ENCODE measurements at places on chromosomes 11 and 22.

DNA sequence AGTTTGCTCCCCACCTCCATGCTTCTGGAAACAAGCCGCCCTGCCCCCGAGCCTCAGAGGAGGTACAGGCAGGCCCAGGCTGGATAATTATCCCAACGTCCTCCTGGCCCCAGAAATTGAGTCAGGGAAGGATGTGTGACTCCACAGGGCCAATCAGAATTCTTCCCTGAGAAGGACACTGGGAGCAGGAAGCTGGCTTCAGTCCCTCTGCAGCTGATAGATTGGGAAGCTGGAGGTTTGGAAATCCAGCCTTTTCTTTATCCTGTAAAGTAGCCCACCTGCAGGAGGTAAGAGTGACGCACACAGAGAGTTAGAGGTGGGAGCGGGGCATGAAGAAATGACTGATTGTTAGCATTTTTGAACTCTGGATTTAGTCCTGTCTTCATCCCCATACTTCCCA is 97.5 kb upstream of the CD82 start:
- H3K36me3 ChIP-seq, result no peaks in the 10 kb centered on the region
- no peak overlapping the region for H3K4me3 ChIP-seq
- no peaks in the 10 kb centered on the region for H3K4me1 ChIP-seq
- no peak overlapping the region for H3K27ac ChIP-seq
- DNase-seq, result no peak

DNA sequence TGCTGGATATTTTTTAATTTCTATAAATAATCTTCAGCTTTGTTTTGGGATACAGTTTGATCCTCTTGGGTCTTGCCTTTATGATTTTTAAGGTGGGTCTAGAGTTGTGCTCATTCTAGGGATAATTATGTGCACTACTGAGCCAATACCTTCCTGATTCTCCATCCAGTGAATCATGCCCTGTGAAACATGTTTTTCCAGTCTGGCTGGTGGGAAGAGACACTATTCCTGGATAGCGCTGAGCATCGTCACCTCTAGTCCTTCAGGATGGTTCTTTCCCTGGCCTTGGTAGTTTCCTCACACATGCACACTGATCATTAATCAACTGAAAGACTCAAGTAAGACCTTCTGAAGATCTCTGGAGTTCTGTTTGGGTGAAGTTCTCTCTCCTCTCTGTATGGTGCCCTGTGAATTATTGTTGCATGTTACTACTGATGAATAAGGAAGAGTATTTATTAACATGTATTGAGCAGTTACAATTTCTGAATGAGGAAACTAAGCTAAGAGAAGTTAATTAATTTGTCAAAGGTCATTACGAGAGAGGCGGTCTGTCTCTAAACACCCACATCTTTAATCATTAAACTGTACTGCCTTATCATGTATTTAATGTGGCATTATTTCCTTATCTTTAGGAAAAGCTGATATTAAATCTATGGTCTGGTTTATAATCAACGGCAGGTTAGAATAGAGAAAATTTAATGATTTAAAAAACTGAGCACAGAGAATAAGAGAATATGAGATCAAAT is 39.1 kb upstream of the LIPT2 start:
- H3K4me1 ChIP-seq, result peaks cover 29% of the 10 kb centered on the region
- no peaks in the 10 kb centered on the region for H3K27me3 ChIP-seq
- peak overlapping the region; percentile 9 for H3K27ac ChIP-seq
- H3K36me3 ChIP-seq, result no peaks in the 10 kb centered on the region
- H3K4me3 ChIP-seq, result no peak overlapping the region

DNA sequence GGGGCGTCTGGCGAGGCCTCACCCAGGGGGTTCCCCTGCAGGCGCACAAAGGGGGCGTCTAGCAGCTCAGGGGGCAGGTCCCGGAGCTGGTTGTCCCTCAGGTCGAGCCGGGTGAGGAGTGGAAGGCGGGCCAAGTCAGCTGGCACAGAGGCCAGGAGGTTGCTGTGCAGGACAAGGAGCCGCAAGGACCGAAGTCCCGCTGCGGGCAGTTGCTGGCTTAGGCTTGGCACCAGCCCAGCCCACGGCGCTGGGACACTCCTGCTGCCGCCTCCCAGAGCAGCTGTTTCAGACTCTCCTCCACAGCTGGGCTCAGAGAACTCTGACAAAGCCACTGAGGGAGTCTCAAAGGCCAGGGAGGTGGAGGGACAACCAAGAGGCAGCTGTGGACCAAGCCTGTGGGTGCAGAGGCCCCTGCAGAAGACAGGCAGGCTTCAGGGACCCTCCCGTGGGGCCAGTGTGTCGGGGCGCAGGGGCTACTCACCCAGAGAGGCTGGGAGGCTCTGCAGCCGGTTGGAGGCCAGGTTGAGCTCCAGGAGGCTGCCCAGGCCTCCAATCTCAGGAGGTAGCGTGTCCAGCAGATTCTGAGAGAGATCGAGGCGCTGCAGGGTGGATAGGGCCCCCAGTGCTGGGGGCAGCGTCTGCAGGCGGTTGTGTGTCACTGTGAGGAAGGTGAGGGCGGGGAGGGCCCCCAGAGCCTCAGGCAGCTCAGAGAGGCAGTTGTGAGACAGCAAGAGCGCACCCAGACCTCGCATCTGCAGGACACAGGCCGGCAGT is 2.2 kb downstream of the PIDD1 start:
- H3K4me3 ChIP-seq, result no peak overlapping the region
- peaks cover under 1% of the 10 kb centered on the region for H3K4me1 ChIP-seq
- H3K27me3 ChIP-seq, result no peaks in the 10 kb centered on the region
- no peak overlapping the region for H3K27ac ChIP-seq
- DNase-seq, result no peak
- no peaks in the 10 kb centered on the region for H3K36me3 ChIP-seq

DNA sequence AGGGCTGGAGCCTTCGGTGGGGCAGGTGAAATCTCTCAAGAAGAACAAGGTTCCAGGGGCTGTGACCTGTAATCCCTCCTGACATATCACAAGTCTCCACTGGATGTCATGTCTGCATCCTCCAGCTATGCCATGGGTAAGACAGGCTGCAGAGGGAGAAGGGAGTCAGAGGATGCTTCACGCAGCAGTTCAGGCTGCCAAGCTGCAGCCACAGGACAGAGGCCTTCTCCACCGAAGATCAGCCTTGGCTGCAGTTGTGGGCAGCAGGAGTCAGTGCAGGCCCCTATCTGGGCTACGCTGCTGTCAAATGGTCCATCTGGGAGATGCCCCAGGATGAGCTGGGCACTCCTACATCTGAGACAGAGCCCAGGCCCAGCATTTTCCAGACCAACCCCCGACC is 25.0 kb downstream of the DKK3 start:
- H3K4me1 ChIP-seq, result peaks cover 9% of the 10 kb centered on the region
- DNase-seq, result no peak
- no peak overlapping the region for H3K4me3 ChIP-seq

DNA sequence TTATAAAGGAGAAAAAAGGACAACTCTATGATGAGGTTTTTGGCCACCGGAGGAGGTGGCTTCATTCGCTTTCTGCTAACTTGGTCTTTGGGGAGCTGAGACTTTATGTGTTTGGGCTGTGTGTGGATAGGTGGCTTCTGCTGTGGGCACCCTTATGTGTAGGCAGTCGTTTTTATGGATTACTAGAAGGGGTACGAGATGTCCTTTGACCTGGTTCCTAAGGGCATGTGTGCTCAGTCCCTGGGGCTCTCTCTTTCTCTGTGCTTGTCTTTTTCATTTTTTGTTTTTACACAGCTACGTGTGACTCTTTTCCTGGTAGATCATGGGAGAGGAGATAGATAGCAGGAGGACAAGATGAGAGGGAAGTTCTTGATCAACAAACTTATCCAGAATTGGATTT is 93.4 kb downstream of the TEAD1 start:
- H3K36me3 ChIP-seq, result peaks cover 16% of the 10 kb centered on the region
- DNase-seq, result no peak
- no peak overlapping the region for H3K4me3 ChIP-seq
- H3K27me3 ChIP-seq, result no peaks in the 10 kb centered on the region

GRCh38 chr22:24497841-24498258 is 2.7 kb downstream of the UPB1 start:
- no peak for DNase-seq
- H3K36me3 ChIP-seq, result no peaks in the 10 kb centered on the region
- no peak overlapping the region for H3K4me3 ChIP-seq
- H3K27me3 ChIP-seq, result peaks cover 68% of the 10 kb centered on the region

GRCh38 chr11:128909438-128910125 is 18.4 kb downstream of the KCNJ5 start:
- peaks cover 48% of the 10 kb centered on the region for H3K27me3 ChIP-seq

DNA sequence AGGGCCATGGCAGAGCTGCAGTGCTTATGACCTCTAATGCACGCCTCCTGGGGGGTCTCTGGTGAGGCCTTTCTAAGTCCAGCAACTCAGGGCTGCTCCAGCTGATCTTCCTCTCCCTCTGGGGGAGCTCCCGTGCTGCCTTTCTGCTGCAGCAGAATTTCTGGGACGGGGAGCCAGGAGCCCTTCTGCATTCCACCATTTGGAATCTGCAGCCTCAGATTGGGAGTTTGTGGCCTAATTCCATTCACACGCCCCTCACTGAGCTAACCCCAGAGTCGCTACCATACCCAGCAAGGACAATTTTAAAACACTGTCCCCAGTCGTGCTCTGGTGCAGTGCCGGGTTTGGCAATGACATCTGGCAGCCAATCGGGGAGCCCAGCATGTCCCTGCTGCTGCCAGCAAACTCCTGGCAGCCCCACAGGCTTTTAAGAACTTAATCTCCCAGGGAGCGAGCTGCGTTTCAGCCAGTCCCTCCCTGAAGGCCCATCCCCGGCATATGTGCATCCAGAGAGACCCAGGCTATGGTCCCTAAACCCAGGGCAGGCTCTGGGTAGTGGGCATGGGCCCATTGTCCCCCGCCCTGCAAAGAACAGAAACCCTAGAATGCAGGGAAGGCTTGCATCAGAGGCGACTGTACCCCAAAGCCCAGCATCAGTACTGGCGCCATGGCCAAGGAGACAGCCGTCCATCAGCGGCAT is 4.7 kb downstream of the SHANK2 start:
- no peak overlapping the region for H3K4me3 ChIP-seq
- H3K36me3 ChIP-seq, result peaks cover 5% of the 10 kb centered on the region

GRCh38 chr22:45949258-45949870 is 27.6 kb downstream of the WNT7B start:
- H3K4me1 ChIP-seq, result peaks cover 2% of the 10 kb centered on the region
- DNase-seq, result no peak
- no peak overlapping the region for H3K27ac ChIP-seq
- peaks cover 28% of the 10 kb centered on the region for H3K27me3 ChIP-seq

GRCh38 chr11:42043312-42043711 is 583.9 kb upstream of the LRRC4C start:
- H3K4me3 ChIP-seq, result no peak overlapping the region
- no peaks in the 10 kb centered on the region for H3K27me3 ChIP-seq
- no peak for DNase-seq
- no peaks in the 10 kb centered on the region for H3K36me3 ChIP-seq
- no peaks in the 10 kb centered on the region for H3K4me1 ChIP-seq

DNA sequence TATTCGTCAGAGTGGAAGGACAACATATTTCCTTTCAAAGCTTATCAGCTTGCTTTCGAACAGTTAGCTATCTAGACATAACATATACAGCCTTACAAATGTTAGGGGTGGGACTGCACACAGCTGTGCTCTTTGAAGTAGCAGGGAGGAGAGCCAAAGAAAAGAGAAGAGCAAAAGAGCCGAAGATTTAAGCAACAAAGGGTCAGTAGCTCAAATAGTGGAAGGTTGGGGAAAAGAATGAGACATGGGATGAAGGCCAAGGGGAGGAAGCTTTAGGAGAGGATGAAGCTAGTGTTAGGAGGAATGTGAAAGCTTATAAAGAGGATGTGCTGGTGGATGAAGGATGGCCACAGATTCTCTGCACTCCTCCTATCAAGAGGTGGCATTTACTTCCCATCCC is 31.8 kb upstream of the IGSF22 start:
- H3K4me1 ChIP-seq, result no peaks in the 10 kb centered on the region
- no peaks in the 10 kb centered on the region for H3K27me3 ChIP-seq
- no peak for DNase-seq
- H3K27ac ChIP-seq, result no peak overlapping the region
- no peak overlapping the region for H3K4me3 ChIP-seq
- peaks cover 1% of the 10 kb centered on the region for H3K36me3 ChIP-seq

GRCh38 chr11:120659076-120659475 is 147.5 kb downstream of the GRIK4 start:
- H3K27ac ChIP-seq, result no peak overlapping the region
- DNase-seq, result no peak
- peaks cover 28% of the 10 kb centered on the region for H3K27me3 ChIP-seq
- H3K4me3 ChIP-seq, result no peak overlapping the region

DNA sequence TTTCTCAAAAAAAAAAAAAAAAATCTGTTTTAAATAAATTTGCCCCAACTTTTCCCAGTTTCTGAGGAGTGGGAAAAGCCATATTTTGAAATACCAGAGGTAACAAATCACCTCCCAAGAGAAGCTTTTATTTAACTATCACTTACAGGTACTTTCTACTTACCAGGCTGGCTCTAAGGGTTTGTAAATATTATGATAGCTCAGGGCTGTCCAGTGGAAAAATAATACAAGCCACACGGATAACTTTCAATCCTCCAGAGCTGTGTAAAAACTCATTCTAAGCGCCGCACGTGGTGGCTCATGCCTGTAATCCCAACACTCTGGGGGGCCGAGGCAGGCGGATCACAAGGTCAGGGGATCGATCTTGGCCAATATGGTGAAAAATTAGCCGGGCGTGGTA is 5.6 kb upstream of the SEC14L4 start:
- H3K27ac ChIP-seq, result no peak overlapping the region
- H3K4me1 ChIP-seq, result no peaks in the 10 kb centered on the region
- no peak for DNase-seq

GRCh38 chr11:44877571-44878497 is 72.8 kb downstream of the TP53I11 start:
- no peak for DNase-seq
- H3K36me3 ChIP-seq, result no peaks in the 10 kb centered on the region
- peaks cover 4% of the 10 kb centered on the region for H3K4me1 ChIP-seq
- no peaks in the 10 kb centered on the region for H3K27me3 ChIP-seq
- no peak overlapping the region for H3K27ac ChIP-seq

GRCh38 chr22:45855961-45856360 is 121.0 kb downstream of the WNT7B start:
- no peak overlapping the region for H3K27ac ChIP-seq

DNA sequence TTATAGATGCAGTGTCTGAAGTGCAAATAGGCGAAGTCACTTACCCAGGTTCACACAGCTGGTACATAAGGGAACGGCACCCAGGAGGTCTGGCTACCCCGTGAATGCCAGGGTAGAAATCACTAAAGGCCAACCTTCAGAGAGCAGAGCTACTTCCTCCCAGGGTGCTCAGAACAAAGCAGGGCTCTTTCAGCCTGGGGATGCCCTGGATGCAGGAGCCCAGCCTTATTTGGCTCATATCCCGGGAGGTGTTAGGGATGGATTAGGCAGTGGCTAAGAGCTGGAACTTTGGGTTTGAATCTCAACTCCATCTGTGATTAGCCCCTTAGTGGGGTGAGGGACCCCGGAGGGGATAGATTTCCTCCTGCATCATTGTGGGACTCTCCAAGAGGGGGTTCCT is 33.1 kb upstream of the ASPHD2 start:
- no peak overlapping the region for H3K4me3 ChIP-seq
- H3K4me1 ChIP-seq, result peaks cover 6% of the 10 kb centered on the region
- no peaks in the 10 kb centered on the region for H3K36me3 ChIP-seq
- H3K27ac ChIP-seq, result no peak overlapping the region

- no peak overlapping the region for H3K27ac ChIP-seq
- H3K27me3 ChIP-seq, result no peaks in the 10 kb centered on the region
- DNase-seq, result no peak
- H3K4me3 ChIP-seq, result no peak overlapping the region
Measured at GRCh38 chr11:44241851-44242250, 68.1 kb downstream of the ALX4 start.
